ENCODE measurements at places on chromosomes 1 and 21.

DNA sequence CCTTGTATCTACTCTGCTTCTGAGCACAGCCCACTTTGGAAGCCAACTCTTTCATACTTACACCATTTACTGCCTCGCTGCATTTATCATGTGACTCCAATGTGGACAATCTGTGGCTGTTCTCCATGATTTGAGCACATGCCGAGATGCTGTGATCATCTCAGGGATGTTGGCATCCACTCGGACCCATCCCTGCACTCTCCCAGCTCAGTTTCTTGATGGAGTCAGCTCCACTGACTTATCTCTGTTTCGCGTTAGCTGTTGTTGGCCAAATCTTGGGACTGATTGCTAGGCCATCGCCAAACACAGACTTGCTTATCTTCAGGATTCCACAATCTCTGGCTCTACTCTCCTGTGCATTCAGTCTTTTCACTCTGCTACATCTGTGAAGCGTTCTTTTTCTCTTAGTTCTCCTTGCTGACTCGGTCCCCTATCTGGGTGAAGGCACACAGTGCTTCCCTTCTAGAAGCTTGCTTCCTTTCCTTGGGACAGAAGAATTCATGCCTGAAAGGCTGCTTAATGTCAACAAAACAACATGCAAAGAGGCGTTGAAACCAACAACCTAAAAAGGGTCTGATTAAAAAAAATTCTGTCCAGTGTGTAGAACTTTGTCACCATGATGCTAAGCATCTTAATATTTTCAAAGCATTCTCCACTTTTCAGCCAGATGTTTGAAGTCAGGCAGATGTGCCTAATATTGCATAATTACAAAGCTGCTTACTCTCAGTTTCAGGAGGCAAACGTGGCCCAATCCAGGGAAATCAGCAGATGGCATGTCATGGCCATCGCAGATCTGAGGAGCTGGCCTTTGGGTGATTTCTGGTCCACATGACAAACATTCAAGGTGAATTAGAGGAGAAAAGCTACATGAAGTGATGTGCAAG is 120.7 kb downstream of the NGF start:
- no peak for DNase-seq

- no peak for DNase-seq
Measured at GRCh38 chr1:198647055-198647454, 8.2 kb downstream of the PTPRC start.

DNA sequence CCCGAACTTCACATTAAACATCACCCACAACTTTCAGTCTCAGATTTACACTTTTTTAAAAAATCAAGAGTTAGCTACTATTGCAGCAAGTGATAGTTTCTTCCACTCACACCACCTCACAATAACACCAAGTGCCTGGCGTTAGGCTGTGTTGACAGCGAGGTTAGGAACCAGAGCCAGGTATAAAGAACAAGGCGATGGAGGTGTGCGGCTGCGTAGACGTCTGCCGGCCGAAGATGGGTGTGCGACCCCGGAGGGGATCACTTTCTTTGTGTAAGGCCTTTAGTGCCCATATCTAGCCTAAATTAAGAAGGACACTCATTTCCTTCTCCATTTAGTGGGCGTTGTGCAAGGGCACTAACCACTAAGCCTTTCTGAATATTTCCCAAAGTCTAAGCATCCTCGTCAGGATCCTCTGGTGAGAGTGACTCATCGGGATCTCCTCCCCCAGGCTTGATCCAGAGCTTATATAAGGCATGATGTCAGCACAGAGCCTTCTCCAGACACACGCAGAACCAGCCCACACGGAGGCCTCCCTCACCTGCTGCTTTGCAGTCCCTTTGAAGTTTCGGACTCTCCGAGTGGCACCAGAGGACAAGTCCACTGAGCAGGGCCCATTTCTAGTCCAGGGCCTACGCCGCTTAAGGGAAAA is 11.8 kb downstream of the NHLH2 start:
- no peak for DNase-seq

GRCh38 chr1:198328458-198329032 is 171.7 kb downstream of the NEK7 start:
- DNase-seq: no peak

GRCh38 chr21:29293495-29293894 is 5.2 kb upstream of the BACH1 start:
- peak; percentile 27 for DNase-seq

GRCh38 chr1:41898191-41898713 is 20.5 kb downstream of the HIVEP3 start:
- DNase-seq: peak; percentile 47

GRCh38 chr1:168136709-168137514 is at the start of gene GPR161:
Gene GPR161 (minus strand): TSS chr1:168136930. CDS start chr1:168104850, 32,080 bp downstream.
- DNase-seq: no peak

DNA sequence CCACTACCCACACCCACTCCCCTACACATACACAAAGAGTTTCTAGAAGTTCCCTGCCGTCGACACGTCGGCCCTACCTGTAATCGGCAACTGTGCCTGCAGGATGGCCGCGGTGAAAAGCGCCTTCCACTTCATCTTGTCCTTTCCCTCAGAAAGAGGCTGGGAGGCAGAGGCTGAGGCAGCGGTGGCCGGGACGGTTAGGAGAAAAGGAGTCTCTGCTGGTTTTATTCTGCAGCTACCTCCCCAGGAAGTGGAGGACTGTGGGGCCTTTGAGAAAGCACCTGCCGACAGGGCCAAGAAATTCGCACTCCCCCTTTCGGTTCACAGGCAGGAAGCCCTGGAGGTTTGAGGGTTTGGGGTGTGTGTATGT is at the start of gene CD247:
Gene CD247 (minus strand): TSS at position 199 of the 370 bp plus-strand sequence. CDS start 64 bp downstream, at position 135.
- DNase-seq: no peak

DNA sequence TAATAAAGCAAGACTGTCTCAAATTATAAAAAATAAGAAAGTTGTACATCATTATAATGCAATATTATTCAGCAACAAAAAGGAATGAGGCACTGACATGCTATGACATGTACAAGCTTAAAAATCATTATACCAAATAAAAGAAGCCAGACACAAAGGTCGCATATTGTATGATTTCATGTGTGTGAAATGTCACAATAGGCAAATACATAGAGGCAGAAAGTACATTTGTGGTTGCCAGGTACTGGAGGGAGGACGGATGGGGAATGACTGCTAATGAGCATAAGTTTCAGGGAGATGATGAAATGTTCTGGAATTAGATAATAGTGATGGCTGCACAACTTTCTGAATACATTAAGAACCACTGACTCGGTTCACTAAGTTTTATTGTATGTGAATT is 73.6 kb upstream of the NBPF3 start:
- DNase-seq: no peak

DNA sequence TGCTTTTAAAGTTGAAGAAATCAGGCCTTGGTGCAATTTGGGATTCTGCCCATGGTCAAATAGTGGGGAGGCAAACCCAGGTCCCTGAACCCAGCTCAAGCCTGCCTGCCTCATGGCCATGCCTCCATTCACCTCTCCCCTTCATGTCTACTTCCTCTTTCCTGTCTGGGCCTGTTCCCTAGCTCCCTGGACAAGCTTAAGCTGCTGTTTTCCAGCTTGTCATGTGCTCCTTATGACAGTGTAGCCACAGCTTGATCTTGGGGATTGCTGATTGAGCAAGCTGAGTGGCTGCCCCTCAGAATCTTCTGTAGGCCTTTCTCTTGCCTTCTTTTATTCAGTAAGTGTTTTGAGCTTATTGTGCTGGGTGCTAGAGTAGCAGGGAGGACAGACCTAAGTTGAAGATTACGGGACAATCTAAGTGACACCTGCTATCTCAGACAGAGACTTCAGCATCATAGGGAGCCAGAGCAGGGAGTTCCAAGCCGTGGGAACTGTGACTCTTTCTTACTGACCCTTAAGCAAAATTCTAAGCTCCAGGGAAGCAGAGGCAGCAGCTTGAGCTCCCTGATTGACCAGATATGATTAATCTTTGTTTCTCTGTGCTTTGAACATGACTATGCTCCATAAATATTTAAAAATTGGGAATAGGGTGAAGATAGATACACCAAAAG is 520 bp upstream of the MR1 start:
- peak; percentile 72 for DNase-seq

- DNase-seq: peak; percentile 21
Measured at GRCh38 chr1:237386362-237387143, 344.6 kb downstream of the RYR2 start.

DNA sequence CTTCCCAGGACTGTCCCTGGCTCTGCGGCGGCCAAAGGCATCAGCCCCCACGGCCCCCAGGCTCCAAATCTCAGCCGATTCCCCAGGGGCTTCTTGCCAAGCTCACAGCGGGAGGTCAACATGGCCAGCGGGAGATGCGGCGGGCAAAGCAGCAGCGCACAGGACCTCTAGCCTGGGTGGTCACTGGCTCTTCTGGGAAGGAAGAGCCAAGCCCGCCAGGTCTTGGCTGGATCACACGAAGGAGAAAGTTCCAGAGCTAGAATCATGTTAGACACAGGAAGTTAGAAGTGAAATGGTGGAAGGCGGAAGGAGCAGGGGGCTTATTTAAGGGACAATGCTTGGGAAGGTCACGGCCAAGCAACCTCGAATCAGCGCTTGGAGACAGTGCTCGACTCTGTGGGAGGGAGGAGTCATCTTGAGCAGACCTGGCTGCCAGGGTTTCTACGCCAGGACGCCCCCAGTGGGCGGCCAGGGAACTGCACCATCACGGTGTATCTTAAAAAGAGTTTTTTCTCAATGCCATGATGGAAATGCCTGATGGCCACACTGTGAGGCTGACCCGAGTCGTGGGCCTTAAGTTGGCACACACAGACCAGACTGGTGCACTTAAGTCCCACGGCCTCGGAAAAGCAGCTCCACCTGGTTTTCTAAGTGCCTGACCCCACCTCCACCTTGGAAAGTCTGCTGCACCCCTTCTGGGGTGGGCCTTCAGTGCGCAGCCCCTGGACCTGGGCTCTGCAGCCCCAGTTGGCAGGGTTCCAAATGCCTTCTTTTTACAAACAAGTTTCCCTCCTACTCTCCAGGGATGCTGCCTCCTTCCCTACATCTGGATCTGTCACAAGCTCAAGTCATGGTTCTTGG is 29.3 kb downstream of the SLC66A1 start:
- DNase-seq: peak; percentile 25

DNA sequence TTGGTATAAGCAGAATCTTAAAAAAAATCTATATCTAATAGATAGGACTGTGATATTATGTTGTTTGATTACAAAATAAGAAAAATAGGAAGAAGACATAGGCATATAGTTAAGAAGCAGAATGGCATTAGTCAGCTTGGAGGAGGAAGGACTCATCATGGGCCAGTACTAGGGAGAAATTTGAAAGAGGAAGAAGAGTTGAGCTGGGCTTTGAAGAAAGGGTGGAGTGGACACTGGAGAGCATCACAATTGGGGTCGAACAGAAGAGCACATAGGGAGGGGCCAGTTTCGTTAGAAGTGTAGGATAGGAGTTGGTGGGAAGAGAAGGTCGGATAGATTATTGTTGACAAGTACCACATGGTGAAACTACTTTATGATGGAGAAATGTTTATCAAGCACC is 129.3 kb downstream of the CACHD1 start:
- no peak for DNase-seq

GRCh38 chr1:93339171-93339697 is 6.5 kb upstream of the DR1 start:
- DNase-seq: no peak

DNA sequence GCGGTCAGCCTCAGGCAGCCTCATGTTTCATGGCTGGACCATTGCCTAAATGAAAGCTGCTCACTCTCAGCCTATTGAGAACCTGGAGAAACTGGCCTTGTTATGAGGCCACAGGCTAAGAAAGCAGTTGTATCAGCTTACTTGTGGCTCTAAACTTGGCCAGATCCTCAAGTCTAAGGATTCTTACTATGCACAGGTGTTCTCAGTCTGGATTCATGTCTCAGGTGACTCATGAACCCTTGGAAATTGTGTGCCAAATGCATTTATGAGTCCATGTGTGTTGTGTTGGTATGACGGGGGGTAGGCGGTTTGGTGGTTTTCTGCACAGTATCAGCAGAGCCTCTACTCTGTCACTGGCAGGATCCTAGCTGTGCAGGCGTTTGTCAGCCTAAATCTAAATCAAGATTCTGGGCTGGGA is 90.4 kb downstream of the ROR1 start:
- DNase-seq: no peak

DNA sequence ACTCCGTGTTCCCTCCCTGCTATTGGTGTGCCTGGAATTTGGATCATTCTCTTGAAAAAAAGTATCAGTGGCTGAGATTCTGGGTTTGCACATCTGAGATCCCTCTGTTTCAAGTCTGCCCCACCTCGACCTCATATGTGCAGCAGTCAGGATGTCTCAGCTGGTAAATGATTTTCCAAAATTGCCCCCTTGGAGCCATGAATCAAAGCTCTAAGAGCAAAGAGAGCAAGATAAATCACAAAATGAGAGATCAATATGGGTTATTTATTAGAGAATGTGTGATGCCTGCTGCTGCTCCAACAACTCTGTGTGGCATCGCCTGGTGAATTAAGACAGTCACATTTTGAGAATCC is 8.5 kb downstream of the CRP start:
- DNase-seq: no peak

DNA sequence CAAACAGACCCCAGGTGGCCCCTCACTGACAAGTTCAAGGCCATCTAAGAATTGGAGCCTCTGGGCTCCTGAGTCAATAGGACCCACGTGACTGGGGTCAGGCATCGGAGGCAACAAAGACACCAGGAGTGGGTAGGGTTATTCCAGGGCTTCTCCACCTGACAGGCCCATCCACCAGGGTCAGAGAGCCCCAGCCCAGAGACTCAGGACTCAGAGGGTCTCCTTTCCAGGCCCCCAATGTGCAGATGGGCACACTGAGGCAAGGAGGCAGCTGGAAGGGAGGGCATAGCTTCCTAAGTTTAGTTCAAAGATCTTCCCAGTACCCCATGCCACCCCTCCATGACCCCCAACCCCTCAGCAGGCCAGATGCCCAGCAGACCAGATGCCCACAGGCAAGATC is 388.6 kb downstream of the MATN1 start:
- no peak for DNase-seq

DNA sequence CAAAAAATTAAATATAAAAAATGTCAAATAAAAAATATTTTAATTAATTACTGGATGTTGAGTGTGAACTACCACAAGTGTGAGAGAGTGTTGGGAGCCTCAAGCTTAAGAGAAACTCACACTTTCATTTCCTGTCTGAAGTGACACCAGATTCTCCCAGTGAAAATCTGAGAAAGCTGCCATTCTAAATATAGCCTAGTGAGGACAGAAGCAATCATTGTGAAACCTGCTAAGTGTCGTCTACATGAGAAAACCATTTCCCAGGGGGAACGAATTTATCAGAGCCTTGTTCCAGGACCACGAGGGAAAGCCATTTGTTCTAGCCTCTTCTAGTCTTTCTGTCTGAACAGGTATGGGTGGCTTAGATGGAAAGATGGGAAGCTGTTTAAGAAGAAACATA is 329.3 kb upstream of the PRMT6 start:
- no peak for DNase-seq

- no peak for DNase-seq
Measured at GRCh38 chr1:174337000-174337681, 110.6 kb upstream of the GPR52 start.

GRCh38 chr1:2303781-2304180 is 75.7 kb downstream of the SKI start:
- no peak for DNase-seq

GRCh38 chr1:12604114-12604874 is 13.7 kb downstream of the DHRS3 start:
- no peak for DNase-seq
